Right renal pelvis (tissue), 4 donors: ENCODE measurements at places on chromosomes 12 and 14. TPM values are rescaled to one million over a fixed set of nuclear protein-coding genes. Genes with fewer than 3 reads are reported as not detected.
A peak's percentile ranks its signal among the peaks of the same experiment; 100 is the strongest.

- no peak for DNase-seq
Measured at GRCh38 chr12:108821407-108822397, 35.7 kb downstream of the SSH1 start.

GRCh38 chr14:68084256-68084655 lies 264.7 kb downstream of the RAD51B start:
- no peak for DNase-seq

- DNase-seq, result no peak
Measured at GRCh38 chr12:69172491-69172890, 66.9 kb upstream of the CPSF6 start.

- no peak for DNase-seq
Measured at GRCh38 chr12:76329159-76329558, 19.1 kb downstream of the BBS10 start.

Gene CCDC85C
- polyA plus RNA-seq, result 38.7 TPM

Gene FGF23
- 0.06 TPM for polyA plus RNA-seq

DNA sequence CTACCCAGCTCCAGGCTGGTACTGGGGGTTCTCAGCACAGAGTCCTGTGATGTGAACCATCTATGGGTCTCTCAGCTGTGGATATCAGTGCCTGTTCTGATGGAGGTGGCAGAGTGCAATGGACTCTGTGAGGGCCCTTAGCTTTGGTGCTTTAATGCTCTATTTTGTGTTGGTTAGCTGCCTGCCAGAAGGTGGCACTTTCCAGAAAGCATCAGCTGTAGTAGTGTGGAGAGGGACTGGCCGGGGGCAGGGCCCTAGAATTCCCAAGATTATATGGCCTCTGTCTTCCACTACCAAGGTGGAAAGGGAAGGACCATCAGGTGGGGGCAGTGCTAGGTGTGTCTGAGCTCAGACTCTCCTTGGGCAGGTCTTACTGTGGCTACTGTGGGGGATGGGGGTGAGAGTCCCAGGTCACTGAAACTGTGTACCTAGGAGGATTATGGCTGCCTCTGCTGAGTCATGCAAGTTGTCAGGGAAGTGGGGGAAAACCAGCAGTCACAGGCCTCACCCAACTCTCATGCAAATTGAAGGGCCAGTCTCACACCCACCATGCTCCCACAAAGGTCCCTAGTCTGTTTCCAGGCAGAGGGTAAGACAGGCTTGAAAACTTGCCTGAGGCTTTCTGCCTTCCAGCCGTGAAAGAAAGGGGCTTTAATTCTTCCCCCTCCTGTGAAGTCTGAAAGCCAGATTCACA lies 878.1 kb downstream of the C12orf50 start:
- no peak for DNase-seq

GRCh38 chr12:100827901-100828520 lies 33.4 kb downstream of the ANO4 start:
- DNase-seq, result no peak

Gene ADAMTS20
- polyA plus RNA-seq, result 0.79 TPM

Gene NKX2-1
- 0.13 TPM for polyA plus RNA-seq

DNA sequence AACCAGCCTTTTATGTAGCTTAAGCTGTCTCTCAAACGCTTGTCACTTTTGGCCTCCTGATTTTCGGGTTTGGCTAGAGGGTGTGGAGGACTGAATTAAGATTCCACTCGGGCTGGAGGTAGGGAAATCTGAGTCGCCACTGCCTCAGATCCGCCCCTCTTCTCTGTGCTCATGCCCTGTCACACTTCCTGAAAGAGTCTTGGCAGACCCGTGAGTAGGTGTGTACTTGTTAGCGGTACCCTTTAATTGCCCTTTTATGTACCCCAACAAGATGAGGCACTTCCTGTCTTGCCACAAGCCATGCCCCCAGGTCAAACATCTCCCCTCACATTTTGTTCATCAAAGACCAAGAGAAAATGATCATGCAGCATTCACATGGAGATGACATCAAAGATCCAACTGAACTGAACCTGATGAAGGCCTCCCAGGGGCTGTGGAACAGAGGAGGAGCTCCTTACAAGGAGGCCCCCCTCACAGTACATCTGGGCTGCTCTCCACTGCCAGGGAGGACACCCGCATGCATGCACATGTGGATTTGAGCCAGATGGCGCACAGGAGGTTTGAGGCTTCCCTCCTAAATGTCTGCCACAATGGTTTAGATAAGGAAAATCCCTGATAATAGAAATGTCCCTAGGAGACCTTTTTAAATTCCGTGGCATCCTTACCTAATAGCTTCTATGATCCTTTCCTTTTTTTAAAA lies 86.5 kb upstream of the CDKN3 start:
- no peak for DNase-seq

DNA sequence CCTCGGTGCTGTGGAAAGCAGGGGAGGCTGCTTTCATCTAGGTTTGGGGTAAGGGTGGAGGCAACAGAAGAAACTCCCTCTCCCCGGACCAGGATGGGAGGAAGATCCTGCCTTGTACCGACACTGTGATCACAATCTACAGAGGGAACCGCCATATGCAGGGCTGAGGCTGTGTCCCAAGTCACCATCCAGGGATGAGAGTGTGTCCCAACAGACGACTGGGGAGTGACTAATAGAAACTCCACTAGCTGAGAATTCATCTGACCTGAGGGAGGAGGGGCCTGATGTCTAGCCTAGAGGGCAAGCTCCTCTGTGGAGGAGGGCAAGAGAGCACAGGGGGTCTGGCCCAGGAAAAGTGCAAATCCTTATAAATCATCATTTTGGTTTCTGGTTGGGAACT lies 172.4 kb downstream of the CALM1 start:
- no peak for DNase-seq

DNA sequence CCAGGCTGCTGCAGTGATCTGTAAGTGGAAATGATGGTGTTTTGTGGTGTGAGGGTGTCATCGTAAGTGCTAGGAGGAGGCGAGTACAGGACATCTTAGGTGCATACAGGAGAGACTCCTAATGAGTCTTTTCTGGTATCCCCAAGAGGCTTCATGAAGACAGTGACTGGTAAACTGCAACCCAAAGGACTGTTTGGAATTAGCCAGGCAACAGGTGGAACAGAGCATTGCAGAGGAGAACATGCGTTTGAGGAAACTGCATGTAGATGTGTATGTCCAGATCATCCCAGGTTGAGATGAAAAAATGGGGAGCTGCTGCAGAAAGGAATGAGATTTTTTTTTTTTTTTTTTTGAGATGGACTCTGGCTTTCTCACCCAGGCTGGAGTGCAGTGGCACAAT lies 5.4 kb downstream of the ACAD10 start:
- DNase-seq, result no peak

Gene DHRS2
- 32.4 TPM for polyA plus RNA-seq

DNA sequence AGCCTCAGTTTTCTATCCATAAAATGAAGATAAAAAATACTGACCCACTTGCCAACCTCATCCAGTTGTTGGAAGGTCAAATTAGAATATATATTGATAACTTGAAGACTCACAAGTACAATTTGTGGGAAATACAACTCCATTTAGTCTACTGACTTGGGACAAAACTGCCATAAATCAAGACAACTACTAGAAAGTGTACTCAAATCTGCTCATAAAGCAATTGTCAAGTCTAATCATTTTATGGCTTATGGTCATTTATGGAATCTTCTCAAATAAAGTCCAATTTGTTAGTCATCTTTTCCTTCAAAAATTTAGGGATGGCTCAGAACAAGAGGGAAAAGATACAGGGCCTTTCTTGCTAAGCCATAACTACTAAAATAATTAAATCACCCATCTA lies 7.0 kb downstream of the BTG1 start:
- no peak for DNase-seq

GRCh38 chr12:127311720-127312364 lies 955.1 kb upstream of the TMEM132C start:
- no peak for DNase-seq

- DNase-seq, result no peak
Measured at GRCh38 chr12:84661786-84662185, 250.8 kb downstream of the SLC6A15 start.

DNA sequence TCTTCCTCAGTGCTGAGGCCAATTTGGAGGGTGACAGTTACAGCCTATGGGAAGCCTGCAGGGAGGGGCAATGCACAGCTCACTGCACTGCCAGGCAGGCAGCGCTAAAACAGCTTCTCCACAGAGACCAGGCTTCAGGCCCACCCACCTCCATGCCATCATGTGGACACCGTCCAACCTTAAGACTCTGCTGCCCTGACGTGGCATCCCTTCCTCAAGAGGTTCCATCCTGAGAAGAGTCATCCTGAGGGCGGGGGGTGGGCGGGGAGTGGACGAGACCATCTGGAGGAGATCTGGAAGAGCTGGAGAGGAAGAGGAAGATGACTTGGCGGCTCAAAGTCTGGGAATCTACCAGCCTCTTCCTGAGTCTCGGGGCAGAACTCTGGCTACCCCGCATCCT lies 8.4 kb upstream of the ACVRL1 start:
- no peak for DNase-seq

DNA sequence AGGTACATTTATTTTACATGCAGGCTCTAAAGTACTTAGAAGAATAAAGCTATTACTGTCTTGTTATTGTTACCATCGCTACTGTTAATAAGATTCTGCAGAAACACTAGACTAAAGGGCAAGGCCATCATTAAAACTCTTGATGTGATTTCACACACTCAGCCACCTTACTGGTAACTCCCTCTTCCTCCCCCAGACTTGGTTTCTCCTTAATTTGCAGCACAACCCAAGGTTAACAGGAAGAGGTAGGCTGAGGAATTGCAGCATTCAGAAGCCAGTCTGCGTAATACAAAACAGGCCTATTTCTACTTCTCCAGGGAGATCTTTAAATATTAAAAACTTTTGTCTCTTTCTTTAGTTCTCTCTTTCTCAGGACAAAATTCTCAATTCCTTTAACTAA lies 210.3 kb downstream of the BTG1 start:
- DNase-seq, result peak; percentile 9

Gene TMEM106C
- polyA plus RNA-seq, result 138 TPM

Gene SLC41A2
- polyA plus RNA-seq, result 6.0 TPM

Gene MAP3K12
- polyA plus RNA-seq, result 23.1 TPM

- DNase-seq, result no peak
Measured at GRCh38 chr12:50234347-50234746, 49.0 kb downstream of the LIMA1 start.

- DNase-seq, result no peak
Measured at GRCh38 chr12:107405436-107405835, 280.2 kb upstream of the PWP1 start.

- no peak for DNase-seq
Measured at GRCh38 chr12:49885663-49886461, 17.8 kb downstream of the FAIM2 start.

DNA sequence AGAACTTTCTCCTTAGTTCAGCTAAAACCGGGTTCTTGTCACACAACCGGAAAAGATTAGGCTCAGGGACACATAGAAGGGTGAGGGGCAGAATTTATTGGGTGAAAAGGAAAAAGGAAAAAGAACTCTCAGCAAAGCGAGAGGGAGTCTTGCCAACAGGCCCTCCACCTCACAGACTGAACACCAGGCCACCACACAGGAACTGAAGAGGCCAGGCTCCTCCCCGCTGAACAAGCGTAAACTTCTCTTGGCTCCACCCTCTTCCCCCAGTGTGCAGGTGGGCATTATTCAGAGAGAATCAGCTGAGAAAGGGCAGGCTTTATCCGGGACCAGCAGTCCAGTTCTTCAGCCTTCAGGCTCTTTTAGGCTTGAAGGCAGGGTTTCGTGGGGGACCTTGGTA lies 125.6 kb upstream of the FGD4 start:
- no peak for DNase-seq

- no peak for DNase-seq
Measured at GRCh38 chr14:100885617-100886016, 17.9 kb downstream of the RTL1 start.

- no peak for DNase-seq
Measured at GRCh38 chr12:62375603-62376002, 91.0 kb upstream of the MON2 start.

DNA sequence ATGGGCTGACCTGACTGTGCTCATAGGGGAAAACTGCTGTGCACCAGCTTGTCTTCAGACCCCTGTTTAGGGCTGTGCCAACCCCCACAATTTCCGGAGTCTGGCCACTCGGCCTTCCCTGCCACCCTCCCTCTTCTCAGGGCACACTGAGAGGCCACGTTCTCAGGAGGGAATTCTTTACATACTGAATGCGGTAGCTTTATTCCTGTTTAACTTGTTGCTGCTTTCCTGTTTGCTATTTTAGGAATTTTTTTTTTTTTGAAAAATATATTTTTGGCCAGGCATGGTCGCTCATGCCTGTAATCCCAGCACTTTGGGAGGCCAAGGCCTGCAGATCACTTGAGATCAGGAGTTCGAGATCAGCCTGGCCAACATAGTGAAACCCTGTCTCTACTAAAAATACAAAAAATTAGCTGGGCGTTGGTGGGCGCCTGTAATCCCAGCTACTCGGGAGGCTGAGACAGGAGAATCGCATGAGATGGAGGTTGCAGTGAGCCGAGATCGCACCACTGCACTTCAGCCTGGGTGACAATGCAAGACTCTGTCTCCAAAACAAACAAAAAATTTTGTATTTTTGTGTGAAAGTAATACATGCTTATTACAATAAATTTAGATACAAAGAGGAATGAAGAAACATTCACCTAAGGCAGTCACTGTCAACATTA lies 39.5 kb downstream of the TPCN1 start:
- no peak for DNase-seq

DNA sequence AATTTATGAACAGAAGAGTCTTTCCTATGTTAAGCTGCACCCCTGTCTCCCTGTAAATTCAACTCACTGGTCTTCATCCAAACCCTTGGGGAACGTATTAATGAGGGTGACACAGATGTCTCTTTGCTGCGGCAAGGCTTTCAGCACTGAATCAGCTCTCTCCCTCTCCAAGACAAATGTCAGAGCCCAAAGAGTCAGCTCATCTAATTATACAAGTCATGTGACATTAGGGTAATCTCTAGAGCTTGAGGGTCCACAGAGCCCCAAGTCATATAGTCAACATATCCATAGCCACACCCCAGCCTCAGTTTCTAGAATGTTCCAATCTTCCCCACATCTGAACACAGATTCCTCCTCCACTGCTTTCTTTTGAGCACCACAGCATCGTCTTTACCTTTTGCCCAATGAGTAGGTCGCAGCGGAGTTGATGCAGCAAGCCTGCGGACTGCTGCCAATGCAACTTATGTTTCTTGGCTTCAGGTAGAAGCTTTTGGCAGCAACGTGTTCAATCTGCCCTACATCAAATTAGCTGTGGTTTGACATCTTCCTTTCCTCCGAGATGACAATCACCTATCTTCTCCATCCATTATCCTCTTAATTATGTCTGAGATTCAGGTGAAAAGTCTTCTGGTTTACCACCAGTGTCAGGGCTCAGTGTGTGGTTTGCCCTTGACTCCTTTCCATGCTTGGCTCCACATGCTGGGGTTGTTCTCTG lies 5.3 kb downstream of the BATF start:
- no peak for DNase-seq

DNA sequence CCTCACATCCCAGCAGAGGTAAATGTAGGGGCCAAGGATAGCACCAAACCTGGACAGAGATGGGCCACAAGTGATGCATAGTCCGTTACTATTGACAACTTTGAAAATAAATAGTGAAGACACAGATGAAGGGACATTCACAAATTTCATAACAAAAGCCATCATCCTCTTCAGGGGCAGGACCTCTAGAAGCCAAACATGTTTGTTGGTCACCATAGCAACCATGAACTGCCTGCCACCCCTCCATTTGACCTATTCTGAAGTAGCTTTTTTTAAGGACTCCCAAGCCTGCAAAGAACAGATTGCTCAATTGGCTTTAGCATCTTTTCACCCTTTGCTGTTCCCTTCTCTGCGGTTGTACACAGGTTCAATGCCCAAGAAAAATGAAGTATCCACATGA lies 35.7 kb upstream of the MDM1 start:
- DNase-seq, result no peak
